ENCODE measurements at places on chromosomes 11 and 22.

DNA sequence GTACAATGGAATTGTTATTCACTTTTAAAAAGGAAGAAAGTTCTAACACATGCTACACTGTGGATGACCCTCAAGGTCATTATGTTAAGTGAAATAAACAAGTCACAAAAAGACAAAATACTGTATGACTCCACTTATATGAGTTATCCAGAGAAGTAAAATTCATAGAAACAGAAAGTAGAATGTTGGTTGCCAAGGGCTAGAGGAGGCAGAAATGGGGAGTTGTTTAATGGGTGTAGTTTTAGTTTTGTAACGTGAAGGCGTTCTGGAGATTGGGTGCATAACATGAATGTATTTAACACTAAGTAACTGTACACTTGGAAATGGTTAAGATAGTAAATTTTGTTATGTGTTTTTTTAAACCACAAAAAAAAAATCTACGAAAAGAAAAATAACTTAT, 43.8 kb downstream of the CCDC81 start:
- no peak for DNase-seq

GRCh38 chr11:2127482-2128129, 11.6 kb downstream of the IGF2 start:
- no peak for DNase-seq

DNA sequence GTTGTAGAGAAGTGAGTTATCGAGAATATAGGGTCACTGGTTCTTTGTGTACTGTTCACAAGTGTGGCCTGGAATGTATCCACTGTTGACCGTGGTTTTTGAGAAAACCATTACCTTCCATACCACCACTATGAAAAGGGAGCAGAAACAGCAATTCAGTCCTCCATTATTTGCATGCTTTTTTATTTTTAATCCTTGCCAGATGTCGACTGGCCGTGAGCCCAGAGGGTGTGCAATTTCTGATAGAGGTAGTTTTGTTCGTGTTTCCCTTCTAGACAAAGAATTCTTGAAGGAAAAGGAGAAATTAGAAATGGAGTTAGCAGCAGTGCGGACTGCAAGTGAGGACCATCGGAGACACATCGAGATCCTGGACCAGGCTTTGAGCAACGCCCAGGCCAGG, 81.7 kb downstream of the AMOTL1 start:
- no peak for DNase-seq

DNA sequence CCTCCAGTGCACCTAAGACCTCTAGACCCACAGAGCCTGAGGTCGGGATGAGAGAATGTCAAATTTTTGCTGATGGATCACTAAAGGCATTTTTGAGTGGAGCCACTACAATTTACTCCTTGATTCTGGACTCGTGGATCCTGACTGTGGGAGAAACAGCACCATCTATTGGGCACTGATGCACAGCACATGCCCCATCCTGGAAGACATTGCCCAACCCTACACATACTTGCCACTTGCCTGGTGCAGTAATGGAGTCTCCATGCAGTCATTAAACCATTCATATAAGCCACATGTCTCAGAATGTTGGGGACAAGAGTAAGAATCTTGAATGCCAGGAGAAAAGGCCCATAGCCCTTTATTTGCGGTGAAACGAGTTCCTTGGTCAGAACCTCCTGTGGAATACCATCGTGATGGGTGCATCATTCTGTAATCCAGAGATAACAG, 103.9 kb downstream of the GGTLC2 start:
- DNase-seq, result peak; percentile 18

GRCh38 chr22:23696326-23696851, 5.6 kb downstream of the RGL4 start:
- DNase-seq, result peak; percentile 66

DNA sequence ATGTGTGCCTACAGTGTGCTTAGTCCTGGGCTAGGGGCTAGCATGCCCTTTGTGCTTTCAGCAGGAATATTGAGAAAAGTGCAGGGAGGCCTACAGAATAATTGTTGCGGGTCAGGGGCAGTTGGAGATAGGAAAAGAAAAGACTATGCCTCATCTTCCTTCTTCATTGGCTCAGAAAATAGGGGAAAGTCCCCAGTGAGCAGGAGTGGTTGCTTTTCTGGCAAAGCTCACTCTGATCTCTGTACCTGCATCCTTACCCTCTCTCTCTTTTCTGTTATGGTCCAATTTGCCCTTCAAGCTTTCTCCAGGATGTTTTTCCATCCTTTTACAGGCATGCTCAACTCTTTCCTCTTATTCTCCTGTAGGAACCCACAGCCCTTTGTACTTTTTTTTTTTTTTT, 29.5 kb upstream of the RRM1 start:
- DNase-seq, result no peak

GRCh38 chr11:115333121-115333520, 171.1 kb downstream of the CADM1 start:
- no peak for DNase-seq

GRCh38 chr11:47617417-47617809, 23.2 kb upstream of the C1QTNF4 start:
- DNase-seq, result no peak

DNA sequence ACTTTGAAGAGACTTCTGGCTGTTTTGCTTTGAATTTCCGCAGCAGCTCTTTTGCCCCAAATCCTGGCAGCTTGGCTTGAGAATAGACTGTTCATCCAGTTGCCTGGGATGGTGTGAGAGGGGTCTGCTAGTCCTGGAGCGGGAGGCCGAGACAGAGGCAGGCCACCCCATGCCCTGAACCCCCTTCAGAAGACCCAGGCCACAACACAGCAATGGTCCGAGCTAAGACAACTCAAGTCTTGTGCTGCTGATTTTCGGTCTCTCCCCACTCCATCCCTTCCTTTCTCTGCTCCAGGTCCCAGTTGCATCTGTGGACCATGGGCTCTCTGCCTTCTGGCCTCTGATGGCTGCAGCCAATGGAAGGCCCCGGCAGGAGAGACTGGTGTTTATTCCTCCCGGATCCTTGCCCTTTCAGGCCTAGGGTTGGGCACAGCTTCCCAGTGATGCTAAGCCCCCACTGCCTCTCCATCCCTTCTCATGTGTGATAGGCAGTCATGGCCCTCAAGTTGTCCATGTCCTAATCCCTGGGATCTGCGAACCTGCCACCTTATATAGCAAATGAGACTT, 31.9 kb upstream of the TP53I11 start:
- no peak for DNase-seq

- no peak for DNase-seq
These were observed 38.5 kb downstream of the IGHMBP2 start for GRCh38 chr11:68942095-68942620.

DNA sequence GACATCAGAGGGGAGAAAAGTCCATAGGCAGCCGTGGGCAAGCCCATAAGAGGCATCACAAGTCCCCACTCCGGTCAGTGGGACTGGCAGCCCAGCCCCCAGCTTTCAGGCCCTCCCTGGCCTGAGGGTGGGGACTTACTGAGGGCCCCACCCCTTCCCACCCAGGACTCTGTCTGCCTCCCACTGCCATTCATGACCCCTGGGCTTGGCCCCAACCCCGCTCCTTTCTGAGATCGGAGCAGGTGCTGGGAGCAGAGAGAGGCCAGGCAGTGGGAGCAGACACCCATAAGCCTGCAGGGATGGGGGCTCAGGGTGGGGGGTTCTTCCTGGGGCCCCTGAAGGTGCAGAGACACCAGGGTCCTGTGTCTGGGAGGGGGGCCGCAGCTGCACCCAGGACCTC, 5.1 kb downstream of the UPK2 start:
- DNase-seq, result no peak

Measured in activated T-cell treated with anti-CD3 and anti-CD28 coated beads for 48 hours (primary cell).